ENCODE measurements at places on chromosomes 4 and X.

DNA sequence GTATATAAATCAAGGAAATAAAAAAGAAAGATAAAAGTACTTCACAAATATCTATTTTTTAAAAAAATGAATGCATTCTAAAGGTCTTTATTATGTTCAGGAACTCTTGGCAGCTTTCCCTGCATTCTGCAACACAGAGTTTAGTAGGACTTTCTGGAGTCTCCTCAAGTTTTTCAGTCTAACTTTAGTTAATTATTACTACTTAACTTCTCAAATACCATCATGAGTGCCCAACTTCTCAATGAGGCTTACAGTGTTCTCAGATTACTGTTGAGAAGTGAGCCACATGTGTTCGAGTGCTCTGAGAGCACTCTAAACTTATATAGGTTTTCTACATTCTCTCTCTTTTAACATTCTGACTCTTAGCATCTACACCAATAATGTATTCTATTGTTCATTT is 1852.9 kb upstream of the PCDH10 start:
- no peak for DNase-seq

DNA sequence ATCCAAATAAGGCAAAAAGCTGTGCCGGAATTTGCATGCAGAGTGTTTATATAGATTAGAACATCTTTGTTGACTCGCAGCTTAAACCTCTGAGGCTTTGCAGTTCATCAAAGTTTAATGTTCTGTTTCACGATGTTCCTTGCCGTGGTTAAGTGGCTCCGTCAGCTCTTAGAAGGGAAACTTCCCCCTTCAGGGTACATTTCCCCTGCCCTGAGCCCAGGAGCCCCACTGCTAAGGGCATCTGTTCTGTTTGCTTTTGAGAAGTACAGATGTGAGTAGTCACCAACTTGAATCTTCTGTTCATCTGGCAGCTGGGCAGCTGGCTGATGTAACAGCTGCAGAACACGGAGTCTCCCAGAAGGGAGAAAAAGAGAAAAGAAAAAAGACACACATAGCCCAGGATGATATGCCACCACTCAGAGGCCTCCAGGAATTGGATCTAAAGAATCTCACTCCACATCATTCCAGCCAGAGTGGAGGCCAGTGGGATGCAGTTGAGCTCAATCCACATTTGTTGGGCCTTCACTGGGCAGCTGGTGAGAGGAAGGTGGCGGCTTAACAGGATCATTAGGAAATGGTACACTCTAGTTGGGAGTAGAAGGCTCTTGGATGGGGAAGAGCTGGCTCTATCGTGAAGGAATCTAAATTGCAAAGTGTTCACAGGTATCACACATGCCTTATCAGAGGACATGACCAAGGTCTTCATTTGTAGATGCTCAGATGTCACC is 178.7 kb upstream of the RBPJ start:
- DNase-seq = peak; percentile 58

DNA sequence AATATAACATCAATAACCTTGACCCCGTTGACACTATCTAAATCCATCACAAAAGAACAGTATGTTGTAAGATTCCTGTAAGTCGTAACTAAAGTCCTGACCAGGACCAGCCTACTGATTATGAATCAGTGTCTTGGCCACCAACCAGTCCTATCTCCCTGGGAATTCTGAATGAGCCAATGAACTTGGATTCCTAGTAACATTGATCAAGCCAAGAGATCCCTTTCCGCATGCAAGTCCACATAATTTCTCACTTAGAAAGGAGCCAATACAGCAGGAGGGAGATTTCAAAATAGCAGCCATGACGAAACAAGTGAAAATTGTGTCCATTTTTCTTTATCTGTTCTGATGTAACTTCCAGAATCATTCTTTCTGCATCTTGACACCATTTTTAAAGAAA is 9.5 kb downstream of the XPNPEP2 start:
- DNase-seq = no peak

DNA sequence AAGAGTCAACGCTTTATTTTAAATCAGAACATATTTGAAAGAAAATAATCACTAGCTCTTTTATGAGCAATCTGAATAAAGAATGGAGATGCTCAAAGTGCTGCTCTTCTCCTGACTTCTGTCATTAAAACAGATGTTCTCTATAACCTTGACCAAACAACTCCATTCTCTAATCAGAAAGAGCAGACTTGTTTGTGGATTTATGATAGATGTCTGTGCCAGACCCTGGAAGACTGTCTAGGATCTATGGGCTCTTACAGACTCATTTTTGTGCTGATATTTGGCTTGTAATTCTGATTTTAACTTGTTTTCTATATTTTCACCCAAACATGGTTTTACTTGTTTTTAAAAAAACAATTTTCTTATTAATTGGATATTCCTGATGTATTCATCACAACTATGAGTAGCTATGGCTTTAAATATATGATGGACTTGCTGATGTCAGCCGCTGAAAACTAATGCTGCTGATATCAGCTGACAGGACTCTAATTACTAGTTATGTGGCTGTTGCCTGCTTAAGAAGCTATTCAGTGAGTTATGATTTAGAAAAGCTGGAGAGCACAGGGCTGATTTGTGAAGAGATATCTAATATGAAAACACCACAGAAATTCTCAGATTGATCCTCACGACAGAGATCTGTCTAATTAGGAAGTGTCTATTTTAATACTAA is 31.6 kb upstream of the MAML3 start:
- no peak for DNase-seq

- no peak for DNase-seq
Measured at GRCh38 chrX:137033774-137034507, at the start of gene GPR101. Gene GPR101, minus strand, starts transcription at chrX:137033995. Its CDS starts 2,321 bp downstream, at chrX:137031674.

GRCh38 chr4:7315935-7316334 is 118.8 kb downstream of the PSAPL1 start:
- DNase-seq = no peak

GRCh38 chr4:111943796-111944203 is 201.5 kb upstream of the FAM241A start:
- DNase-seq = peak; percentile 58

GRCh38 chr4:826508-827208 is 729 bp upstream of the CPLX1 start:
- DNase-seq = no peak

GRCh38 chr4:30642567-30642966 is 77.6 kb upstream of the PCDH7 start:
- DNase-seq = no peak

- DNase-seq = no peak
Measured at GRCh38 chrX:71216485-71216884, 6.5 kb upstream of the GJB1 start.

GRCh38 chrX:115592997-115593734 is 32.2 kb downstream of the PLS3 start:
- no peak for DNase-seq

DNA sequence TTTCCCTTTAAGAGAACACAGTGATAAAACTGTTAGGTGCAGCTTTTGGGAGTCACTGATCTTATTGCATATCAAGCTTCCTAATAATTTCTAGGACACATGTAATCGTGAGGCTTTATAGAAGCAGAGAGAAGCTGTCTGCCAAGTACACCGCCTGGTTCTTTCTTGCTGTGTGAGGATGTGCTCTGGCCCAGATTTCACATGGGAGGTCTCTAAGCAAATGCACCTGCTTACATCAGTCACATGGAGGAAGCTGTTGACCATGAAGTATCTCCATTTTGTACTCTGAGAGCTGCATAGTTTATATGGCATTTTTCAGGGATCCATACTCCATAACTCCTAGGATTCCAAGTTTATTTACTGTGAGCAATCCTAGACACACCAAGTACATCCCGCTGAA is 37.1 kb downstream of the RGS12 start:
- DNase-seq = no peak

- no peak for DNase-seq
Measured at GRCh38 chrX:82087699-82088098, 885.8 kb downstream of the SH3BGRL start.

DNA sequence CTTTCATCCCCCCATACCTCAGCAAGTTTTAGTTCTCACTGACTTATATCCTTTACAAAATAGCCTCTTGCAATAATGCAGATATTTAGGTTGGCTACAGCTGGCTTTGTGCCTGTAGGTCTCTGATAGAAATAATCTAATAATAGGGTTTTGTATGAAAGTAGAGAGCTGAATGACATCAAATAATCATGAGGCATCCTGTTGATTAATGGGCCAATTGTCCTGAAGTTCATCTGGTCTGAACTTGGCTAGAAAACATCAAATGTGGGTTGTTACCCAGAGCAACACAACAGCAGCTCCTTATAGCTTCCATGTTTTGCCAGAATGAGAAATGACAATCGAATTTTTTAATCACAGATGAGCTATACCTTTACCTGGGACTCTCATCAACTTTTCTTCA is 19.2 kb upstream of the LHFPL1 start:
- DNase-seq = no peak

GRCh38 chr4:8547108-8547911 is 32.9 kb upstream of the GPR78 start:
- peak; percentile 72 for DNase-seq

DNA sequence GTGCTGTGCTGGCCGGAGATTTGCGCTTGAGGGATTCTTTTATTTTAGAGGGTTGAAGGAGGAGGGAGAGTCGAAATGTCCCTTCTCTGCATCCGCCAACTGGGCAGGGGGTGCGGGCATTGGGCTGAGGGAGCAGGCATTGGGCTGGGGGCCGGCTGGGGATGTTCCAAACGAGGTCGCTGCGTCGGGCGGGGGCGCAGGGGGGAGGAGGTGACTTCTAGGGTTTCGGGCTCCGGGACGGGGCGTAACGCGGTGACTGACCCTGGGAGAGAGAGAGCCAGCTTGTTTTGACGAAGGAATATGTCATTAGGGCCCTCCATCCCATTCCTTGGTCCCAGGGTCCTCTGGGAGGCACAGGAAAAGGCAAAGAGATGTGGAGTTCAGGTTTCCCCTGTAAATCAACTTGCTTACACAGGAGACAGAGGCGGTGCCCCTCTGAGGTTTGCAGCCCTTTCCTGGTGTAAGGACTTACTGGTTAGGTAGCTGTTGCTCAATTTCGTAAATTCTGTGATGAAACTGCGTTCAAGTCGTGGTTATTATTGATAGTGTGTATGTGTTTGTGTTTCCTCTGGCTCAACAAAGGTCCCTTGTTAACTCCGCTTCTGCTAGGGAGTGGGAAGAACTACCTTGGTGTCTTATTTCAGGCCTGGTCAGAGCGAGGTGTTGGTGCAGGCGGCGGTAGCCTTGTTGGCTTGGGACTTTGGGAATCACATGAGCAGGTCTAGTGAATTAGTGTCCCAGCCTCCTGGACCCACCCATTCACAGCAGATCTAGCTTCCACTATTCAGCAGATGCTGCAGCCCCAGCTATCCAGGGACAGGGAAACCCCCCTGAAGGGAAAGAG is 716 bp downstream of the FHIP1A start:
- peak; percentile 57 for DNase-seq

GRCh38 chrX:33416273-33416805 is 205.0 kb upstream of the DMD start:
- DNase-seq = no peak

DNA sequence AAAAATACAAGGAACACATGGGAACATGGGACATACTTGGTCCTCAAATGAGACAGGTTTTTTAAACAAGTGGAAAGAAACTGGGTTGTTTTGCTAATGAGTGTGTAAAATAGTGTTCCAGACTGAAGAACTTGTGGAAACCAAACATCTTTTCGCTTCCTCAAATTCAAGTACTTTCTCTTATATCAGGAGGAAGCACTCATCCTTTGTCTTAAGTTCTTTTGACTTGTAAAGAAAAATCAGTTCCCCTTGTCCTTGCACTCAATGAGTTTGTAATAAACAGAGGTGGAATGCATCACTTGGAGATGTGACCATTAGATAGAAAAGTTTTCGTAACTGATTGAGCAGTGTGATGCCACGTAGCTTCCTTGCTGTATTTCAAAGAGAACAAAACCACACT is 101.1 kb downstream of the PHOX2B start:
- no peak for DNase-seq

DNA sequence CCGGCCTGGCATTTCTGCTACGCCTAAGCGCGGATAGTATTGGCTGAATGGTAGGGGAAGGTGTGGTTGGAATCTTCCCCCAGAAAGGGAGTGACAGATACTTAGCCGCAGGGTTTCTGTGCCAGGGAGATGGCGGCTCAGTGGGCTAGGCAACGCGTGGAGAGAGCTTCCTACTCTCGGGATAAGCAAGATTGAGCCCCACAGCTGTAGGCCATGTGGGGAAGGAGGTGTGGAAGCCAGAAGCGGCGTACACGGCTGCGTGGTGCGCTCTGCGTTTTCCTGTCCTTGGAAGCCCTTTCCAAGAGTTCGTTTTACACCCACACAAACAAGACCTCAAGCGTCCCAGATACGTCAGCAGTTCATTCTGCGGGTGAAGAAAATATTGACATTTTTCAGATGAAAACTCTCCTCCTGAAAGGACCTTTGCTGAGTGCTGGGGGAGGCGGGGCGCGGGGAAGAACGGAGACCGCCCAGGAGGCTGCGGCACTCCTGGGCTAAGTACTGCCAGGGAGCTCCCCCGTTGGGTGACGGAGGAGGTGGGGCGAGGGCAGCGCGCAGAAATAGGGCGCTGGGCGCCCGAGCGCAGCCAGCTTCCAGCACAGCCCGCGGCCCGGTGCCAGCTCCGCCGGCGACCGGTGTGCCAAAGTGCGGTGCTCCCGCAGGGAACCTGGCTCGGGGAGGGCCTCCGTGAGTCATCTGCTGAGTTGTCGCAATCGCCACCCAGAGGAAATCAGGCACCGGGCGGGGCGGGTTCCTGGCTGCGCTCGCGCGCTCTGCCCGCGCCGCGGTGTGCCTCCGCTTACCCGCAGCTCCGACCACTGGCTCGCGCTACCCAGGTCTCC is at the start of gene GPAT3:
Gene GPAT3, plus strand, starts transcription at position 589 of the 842 bp plus-strand sequence. CDS start 515 bp downstream, outside the sequence.
- peak; percentile 83 for DNase-seq

- DNase-seq = peak; percentile 31
Measured at GRCh38 chr4:76061982-76062381, 12.5 kb upstream of the ART3 start.

DNA sequence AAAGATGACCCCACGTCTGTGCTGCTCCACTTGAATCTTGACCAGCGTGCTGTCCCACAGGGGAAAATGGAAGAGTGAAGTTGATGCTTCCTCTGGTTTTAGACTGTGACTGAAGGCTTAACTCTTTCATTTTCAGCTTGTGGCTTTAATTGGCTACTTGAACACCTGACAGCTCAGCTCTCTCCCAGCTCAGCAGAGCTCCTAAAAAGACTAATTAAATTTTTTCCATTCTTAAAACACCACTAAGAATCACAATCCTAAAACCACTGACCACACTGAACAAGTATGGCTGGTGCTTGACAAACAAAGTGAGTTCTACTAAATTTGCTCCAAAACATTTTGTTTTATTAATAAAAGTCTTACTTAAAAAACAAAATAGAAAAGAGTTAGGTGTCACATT is 71.7 kb downstream of the SRPX start:
- DNase-seq = no peak

GRCh38 chrX:41634284-41634683 is 54.5 kb upstream of the GPR34 start:
- peak; percentile 16 for DNase-seq

- DNase-seq = peak; percentile 77
Measured at GRCh38 chrX:151723156-151723760, 7.4 kb downstream of the FATE1 start.

- no peak for DNase-seq
Measured at GRCh38 chr4:85884251-85884650, 409.3 kb downstream of the ARHGAP24 start.
